Bronchial epithelial cell (primary cell): ENCODE measurements at places on chromosomes 2 and 18. TPM values are rescaled to one million over a fixed set of nuclear protein-coding genes. Genes with fewer than 3 reads are reported as not detected.

GRCh38 chr18:58232668-58233067 is 188.6 kb downstream of the NEDD4L start:
- no peak for DNase-seq

DNA sequence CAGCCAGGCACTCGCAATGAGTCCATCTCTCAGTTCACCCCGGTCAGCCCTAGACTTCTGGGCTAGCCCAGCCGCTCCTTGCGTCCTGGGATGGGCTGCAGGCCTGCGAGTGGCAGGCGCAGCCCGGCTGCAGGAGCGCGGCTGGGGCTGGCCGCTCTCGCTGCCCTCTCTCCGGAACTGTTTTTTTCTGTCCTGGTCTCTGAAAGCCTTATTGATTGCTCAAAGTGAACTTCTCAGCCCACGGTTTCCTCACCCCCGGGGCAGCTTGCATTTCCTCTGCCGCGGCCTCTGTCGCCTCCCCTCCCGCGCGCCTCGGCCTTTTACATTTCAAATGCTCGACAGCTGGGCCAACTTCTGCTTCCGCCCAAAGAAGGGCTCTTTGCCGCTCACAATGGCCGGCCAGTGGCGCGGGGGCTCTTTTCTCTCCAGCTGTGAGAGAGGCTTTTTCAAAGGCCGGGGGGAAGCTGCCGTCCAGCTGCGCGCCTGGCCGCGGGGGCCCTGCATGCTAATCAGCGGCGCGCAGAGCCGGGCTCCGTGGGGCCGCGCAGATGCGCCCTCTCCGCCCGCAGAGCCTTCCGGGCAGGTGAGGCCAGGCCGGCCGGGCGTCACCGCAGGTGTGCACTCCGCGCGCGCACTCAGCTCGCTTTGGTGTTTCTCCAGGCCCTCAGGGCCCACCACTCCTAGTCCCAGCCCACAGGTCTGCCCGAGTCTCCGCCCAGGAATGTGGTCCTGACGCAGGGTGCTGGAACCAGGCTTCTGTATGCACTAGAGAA is 513.8 kb downstream of the RNF144A start:
- no peak for DNase-seq

GRCh38 chr18:72868585-72869225 is 918 bp upstream of the NETO1 start:
- no peak for DNase-seq

The LOXHD1 gene
- total RNA-seq, result not detected in 2 replicates
